Activated T-cell treated with anti-CD3 and anti-CD28 coated beads for 24 hours (primary cell): ENCODE measurements at places on chromosomes 5 and 9.
A peak's percentile ranks its signal among the peaks of the same experiment; 100 is the strongest.

DNA sequence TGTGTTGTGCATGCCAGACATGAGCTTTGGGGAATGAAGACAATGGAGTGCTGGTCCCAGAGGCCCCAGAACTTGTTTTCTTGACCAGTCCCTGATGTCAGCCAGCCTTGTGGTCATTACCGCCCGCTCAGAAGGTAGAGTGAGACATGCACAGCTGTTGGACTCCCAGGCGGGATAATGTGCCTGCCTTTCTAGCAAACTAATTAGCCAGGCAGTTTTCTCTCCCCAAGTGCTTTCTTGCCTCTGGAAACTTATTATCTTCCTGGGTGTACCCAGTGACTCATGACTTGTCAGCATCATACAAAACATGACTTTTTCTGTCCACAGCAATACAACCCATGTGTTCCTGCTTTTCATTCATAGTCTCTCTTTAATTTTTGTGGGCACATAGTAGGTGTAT lies 131.1 kb downstream of the RMI1 start:
- no peak for DNase-seq

DNA sequence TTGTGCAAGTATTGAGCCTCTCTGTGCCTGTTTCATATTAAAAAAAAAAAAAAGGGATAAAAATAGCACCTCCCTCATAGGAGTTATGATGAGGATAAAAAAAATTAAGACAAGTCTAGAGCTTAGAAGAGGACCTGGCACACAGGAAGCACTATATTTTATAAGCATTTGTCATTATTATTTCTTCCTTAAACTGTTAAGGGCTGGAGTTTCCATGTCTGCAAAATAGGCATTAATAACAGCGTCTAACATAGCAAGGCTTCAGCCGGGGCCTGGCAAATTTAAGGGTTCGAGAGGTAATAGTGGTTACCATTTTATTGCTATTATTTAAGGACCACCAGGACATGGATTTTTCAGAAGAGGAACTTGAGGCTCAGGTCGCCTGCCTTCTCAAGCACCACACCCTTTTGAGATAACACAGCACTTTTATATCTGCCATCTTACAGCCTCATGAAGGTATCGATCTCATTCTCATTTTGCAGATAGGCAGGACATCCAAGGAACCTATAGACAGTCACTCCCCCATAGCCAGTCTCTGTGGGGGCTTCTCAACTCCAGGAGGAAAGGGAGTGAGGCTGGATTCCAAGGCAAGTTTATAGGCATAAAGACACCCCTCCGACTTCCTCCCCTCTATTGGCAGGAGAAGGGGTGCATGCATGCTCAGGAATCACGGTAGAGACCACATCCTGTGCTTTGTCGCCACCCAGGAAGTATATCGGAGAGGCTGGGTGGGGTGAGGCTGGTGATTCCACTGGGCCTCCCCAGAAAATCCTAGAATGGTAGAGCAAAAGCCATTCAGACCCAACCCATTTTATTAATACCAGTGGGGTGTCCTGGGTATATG lies 2.4 kb downstream of the ANXA6 start:
- DNase-seq, result peak; percentile 51

GRCh38 chr5:10567781-10568321 lies 4.0 kb downstream of the ANKRD33B start:
- DNase-seq, result no peak

GRCh38 chr5:173298213-173298926 lies 29.8 kb downstream of the STC2 start:
- no peak for DNase-seq

GRCh38 chr5:104569621-104570020 lies 1007.0 kb upstream of the NUDT12 start:
- no peak for DNase-seq

DNA sequence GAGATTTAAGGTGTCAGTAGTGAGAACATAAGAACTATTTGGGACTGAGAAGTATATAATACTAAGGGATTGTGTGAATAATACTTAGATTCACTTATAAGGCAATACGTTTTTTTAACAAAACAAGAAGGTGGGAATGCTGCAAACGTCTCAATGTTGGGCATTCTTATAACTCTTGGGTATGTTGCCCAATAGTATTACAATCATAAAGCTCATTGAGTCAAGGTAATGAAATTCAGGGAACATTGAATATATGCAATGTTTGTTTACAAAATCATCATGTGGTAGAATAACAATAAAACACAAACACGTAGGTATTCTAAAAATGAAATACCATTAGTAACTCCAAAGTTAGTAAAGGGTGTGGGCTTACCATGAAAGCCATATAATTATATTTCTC lies 400.7 kb downstream of the KIAA0825 start:
- DNase-seq, result no peak

- DNase-seq, result no peak
Observed at GRCh38 chr9:127140181-127140580, 17.7 kb upstream of the ANGPTL2 start.

DNA sequence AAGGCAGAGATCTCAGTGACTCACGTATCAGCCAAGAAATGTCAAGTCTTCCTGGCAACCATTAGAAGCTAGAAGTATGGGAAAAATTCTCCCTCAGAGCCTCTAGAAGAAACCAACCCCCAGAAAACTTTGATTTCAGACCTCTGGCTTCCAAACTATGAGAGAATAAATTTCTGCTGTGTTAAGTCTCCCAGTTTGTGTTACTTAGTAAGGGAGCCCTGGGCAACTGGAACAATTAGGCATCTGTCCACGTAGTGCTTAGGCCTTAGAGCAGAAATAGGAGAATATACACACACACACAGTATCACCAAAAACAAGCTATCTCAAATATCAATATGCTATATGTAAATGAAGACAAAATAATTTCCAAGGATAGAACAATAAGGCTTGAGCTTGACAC lies 894.8 kb upstream of the CDH10 start:
- no peak for DNase-seq

- DNase-seq, result no peak
Observed at GRCh38 chr5:167765352-167765751, 526.1 kb upstream of the WWC1 start.

- no peak for DNase-seq
Observed at GRCh38 chr9:138022756-138023393, 145.3 kb downstream of the CACNA1B start.

DNA sequence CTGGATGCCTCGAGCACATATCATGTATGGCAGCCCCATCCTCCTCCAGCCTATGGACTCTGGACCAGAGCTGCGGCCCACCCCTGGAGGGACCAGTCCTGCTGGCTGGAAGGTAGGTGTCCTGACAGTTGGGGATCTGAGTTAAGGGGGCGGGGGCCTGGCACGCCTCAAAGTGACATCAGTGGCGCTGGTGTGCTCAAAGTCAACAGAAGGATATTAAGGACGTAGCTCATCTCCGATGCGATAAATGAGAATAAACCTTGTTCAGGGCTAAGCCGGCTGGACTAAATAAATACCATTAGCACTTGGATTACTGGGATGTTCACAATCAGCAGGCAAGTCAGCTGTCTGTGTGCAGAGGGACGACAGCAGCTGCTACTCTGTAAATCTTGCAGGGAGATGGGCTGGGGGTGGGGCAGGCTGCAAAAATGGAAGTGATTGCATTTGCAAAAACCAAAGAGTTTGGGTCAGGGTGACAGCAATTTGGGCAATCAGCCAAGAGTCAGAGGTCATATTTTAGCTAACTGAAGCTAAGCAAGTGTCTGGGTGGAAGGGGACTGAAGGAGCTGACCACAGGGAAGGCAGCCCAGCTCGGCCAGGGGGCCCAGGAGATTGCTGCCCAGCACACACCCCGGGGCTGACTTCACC lies 80.0 kb upstream of the LRRTM2 start:
- DNase-seq, result no peak

DNA sequence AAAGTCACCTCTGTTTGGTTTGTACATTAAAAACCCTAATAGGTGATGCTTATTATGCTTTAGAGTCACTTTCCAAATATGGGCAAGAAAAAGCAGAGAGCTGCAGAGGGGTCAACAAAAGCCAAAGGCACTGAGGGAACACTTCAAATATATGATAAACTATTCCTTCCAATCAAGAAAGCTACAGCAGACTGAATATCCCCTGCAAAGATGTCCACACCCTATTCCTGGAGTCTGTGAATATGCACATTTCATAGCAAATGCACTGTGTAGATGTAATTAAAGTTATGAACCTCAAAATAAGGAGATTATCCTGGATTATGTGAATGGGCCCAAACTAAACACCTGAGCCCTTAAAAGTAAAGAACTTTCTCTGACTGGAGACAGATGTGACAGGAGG lies 74.3 kb downstream of the ABCA1 start:
- no peak for DNase-seq

GRCh38 chr9:71985297-71985911 lies 74.0 kb downstream of the C9orf85 start:
- DNase-seq, result no peak

DNA sequence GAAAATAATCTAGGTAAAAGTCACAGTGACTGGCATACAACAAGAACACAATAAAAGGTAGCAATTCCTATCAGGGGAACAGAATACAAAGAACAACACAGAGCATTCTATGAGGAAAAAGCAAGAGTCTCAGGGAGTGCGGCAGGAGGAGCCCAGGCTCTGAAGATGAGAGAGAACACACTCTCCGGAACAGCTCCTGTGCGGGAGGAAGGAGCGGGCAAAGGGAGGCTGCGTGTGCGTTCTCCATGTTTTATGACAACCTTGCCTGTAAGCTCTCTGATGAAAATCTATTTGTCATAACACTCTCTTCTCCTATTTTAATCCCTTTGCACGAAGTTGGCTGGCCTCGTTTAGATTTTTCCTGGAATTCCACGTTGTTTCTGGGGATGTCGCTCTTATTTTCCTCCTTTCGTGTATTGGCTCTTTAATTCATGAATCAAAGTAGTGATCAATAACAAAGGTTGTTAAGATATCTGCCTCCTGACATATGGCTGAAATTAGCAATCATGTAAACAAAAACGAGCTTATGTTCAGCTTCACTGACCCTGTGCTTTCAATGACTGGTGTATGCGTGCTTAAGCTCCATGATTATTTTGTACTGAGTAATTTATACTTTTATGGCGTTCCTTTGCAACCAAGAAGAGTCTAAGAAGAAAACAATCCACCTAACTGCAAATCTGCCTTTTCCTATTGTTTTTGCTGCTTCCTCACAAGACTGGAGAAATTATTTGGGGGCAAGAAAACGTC lies 109.5 kb downstream of the MYO10 start:
- DNase-seq, result no peak

GRCh38 chr5:147483188-147483790 lies 26.6 kb downstream of the DPYSL3 start:
- DNase-seq, result no peak

DNA sequence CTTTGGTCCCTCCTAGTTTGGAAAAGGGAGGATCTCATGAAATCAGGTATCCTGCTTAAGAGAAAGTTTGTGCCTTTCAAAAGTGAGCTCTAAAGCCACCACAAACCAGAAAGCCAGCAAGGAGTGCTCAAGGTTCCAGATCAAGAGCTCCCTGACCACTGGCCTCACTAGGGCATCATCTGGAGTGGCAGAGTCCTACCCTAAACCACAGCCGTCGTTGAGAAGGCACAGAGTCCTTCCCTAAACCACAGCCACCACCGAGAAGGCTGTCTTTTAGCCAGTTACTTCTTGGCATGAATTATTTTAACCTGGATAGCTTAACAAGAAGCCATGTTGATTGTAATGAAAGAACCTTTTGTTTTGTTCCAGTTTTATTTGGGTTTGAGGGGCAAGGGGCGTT lies 102.9 kb downstream of the FRMD3 start:
- no peak for DNase-seq

- no peak for DNase-seq
Observed at GRCh38 chr5:136190904-136191303, 2.1 kb downstream of the SMIM32 start.

GRCh38 chr5:132489051-132489770 lies 1.4 kb downstream of the IRF1 start:
- no peak for DNase-seq

DNA sequence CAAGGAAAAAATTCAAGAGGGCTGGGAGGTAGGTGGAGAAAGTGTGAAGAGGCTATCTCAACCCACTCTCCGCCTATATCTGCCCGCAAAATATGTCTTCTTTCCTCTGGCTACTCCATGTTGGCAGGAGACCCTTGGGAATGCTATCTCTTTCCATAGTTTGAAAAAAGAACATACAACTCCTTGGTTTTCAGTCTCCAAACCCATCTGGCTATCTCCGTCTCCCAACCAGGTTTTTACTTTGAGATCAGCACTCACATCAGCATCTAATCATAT lies 109.9 kb upstream of the IFNE start:
- DNase-seq, result no peak

DNA sequence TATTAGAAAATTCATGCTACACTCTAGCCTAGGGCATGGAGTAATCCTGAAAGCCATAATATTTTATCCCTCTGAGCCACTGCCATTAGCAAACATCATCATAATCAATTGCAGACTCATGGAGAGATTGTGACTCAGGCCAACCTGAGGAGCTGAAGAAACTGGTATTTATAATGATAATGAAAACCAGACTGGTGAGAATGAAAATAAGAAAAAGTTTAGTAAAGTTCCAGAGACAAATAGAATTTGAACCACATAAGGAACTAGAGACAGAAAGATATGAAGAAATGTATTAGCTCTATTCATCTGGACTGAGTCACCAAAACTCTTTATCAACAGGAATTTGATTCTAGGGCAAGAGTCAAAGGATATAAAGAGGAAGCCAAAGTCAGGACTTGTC lies 158.7 kb downstream of the DRD1 start:
- no peak for DNase-seq

- DNase-seq, result no peak
Observed at GRCh38 chr5:66969963-66970362, 226.6 kb downstream of the CD180 start.

DNA sequence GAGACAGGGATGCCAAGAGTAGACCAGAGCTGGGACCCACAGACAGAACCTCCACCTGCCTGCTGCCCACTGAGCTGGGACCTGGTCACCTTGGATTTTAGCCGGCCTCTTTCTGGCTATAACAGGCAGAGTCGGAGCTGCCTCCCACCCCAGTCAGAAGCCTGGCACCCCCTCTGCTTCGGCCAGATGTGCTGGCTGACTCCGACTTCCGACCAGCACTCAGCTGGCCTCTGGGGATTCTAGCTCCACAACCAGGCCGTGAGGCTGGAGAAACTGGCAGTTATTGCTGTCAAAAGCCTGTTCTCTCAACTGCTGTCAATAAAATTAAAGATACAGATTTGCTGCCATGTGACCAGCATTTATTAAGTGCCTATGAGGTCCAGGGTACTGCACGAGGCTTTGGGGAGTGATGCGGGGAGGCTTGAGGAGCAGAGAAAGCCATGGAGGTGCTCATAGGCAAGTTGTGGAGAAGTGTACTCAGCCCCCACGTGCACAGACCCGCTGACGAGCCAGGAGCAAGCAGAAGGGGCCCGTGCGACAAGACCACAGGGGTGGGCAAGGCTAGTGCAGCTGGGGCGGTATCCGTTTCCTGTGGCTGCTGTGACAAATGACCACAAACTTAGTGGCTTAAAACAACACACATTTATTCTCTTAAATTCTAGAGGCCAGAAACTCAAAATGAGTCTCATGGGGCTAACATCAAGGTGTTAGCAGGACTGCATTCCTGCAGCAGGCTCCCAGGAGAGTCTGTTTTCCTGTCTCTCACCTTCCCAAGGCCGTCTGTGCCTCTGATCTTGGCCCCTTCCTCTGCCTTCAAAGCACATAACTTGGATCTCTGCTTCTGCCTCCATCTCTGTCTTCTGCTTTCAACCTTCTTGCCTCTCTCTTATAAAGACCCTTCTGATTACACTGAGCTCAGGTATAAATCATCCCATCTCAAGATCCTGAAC lies 13.1 kb downstream of the GFI1B start:
- no peak for DNase-seq

GRCh38 chr9:76101491-76101890 lies 211.0 kb downstream of the PCSK5 start:
- no peak for DNase-seq

- DNase-seq, result no peak
Observed at GRCh38 chr5:108430931-108431608, 49.2 kb upstream of the FBXL17 start.

GRCh38 chr5:58773744-58774441 lies 191.0 kb downstream of the RAB3C start:
- no peak for DNase-seq
